HCT116 (cell line): ENCODE measurements at places on chromosomes 3 and 15. TPM values are rescaled to one million over a fixed set of nuclear protein-coding genes. Genes with fewer than 3 reads are reported as not detected.

DNA sequence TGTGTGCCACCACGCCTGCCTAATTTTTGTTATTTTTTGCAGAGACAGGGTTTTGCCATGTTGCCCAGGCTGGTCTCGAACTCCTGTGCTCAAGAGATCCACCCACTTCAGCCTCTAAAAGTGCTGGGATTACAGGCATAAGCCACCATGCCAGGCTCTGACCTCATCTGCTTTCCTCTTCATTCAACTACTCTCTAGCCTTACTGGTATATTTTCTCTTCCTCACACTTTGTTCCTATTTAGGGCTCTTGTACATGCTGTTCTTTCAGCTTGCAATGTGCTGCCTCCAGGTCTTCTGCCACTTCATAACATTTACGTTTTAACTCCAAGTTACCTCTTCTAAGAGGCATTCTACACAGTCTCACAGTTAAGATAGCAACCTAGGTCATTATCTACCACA lies 34.9 kb downstream of the PIK3CB start:
- DNase-seq = no peak

The ALDH1L1 gene
- total RNA-seq = 0.81 TPM

- no peak for DNase-seq
Measured at GRCh38 chr15:47708161-47708980, 8.9 kb upstream of the SEMA6D start.

DNA sequence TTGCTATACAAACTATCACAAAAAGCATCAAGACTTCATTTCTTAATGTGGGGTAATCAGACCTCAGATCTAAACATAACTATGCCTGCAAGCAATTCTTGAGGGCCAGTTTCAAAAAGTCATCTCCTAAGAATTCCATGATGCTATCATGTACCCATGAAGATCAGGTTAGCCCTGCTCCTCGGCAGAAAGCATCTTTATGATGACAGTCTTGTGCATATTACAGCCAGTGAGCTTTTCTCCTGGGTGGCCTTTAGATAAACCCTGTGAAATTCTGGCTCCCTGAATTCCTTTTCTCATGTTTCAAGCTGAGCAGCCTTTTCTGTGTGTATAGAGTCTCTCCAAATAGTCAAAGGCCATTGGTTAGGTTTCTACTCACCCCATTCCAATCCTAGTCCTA lies 201.9 kb upstream of the MCTP2 start:
- DNase-seq = no peak

GRCh38 chr3:175349168-175349567 lies 490.0 kb downstream of the NAALADL2 start:
- DNase-seq = no peak

DNA sequence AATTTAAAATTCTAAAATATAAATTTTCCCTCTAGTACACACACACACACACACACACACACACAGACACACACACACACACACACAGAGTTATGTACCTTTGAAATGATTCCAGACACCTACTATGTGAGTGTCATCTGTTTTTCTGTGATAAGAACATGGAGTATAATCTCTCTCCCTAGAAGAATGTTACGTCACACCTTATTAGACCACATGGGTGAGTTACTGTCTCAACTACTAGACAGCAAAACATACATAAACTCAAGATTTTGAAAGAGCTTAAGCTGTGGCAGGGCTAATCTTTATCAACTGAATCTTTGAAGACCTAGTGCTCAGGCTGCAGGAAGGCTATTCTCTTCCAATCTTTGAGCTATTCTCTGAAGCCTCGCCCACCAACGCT lies 385.9 kb upstream of the BCHE start:
- DNase-seq = no peak

DNA sequence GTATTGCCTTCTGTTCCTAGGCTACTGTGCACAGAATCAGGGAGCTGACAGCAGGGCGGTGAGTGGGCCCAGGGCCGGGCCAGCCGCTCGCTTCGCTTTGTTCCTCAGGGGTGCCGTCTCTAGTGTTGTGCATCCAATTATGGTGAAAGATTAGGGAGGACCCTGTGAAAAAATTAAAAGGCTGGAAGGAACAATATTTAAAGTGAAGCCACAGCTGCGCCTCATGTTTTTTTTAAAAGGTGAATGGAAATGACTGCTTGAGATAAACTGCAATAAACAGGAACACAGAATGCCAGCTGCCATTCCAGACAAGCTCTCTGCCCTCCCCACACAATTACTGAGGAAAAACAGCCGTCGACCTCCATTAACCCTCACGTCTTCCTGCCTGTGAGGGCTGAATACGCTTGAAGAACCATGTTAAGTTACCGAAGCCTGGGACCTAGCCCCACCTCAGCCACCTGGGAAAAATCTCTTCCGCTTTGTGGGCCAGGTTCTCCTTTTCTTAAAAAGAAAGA lies 132.0 kb upstream of the IL12A start:
- DNase-seq = no peak

The EIF4A2 gene
- total RNA-seq = 398 TPM

GRCh38 chr3:107307205-107307604 lies 70.0 kb upstream of the CCDC54 start:
- no peak for DNase-seq

DNA sequence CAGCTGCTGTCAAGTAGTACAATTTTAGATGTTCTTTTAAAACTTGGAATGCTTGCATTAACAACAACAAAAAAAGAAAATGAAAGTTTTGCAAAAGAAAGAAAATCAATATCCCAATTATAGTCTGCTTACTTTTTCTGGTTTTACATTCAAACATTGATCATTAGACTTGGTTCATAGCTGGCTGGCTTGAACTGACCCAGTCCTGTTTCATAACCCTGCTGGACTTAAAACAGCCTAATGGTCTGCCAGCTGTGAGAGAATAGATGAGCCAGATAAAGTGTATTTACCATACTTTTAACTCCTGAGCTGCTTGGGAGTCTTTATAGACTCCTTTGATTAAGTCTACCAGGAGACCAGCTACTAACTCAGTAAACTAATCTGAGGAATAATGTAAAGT lies 59.2 kb downstream of the PIAS1 start:
- DNase-seq = no peak

DNA sequence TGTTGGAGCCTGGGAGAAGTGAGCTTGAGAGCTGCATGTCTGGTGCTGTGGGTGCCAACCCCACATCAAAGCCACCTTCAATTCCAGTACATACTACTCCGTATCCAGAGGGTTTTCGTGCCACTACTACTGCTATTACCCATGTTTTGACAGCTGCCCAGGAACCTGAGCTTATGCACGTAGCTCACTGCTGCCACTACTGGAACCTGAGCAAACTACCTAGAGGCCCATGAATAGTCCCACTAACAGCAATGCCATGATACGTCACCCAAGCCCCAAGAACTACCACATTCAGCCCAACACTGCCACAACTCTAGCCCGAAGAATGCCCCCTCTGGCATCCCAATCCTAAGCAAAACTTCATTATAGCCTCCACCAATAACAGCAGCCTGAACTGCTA lies 215.2 kb upstream of the BCHE start:
- DNase-seq = no peak

- no peak for DNase-seq
Measured at GRCh38 chr3:127175272-127175671, 17.7 kb upstream of the PRR23E start.

The C2CD4A gene
- not detected for total RNA-seq

The SUSD5 gene
- total RNA-seq = not detected

GRCh38 chr3:114154321-114154821 lies 24.5 kb downstream of the DRD3 start:
- no peak for DNase-seq

DNA sequence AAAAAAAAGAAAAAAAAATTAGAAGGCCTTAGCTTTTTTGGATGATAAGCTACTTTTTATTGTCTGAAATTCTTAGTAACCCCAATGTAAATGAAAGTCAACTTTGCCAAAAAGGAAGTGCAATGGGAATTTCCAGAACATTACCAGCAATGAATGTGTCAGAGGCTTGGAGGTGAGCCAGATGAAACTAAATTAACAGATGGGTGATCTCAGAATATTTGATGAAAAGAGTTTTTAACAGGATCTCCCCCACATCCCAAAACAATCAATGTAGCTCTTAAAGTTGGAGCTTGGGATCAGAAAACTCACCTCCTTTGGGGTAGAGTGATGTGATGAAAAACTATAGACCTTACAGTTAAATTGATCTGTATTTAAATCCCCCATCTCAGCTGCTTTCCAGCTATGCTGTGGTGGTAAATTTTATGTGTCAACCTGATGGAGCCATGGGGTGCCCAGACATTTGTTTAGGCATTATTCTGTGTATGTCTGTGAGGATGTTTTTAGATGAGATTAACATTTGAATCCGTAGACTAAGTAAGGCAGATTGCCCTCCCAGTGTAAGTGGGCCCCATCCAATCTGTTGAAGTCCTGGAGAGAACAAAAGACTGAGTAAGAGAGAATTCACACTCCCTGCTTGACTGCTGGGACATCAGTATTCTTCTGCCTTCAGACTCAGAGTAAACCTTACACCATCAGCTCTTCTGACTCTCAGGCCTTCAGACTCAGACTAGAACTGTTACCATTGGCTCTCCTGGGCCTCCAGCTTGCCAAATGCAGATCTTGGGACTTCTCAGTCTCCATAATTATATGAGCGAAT lies 84.3 kb upstream of the TNFSF10 start:
- no peak for DNase-seq

The ITIH1 gene
- 0.37 TPM for total RNA-seq

GRCh38 chr3:129277829-129278271 lies 820 bp upstream of the HMCES start:
- DNase-seq = no peak

The DUOXA2 gene
- not detected for total RNA-seq

GRCh38 chr3:40723083-40723660 lies 198.4 kb downstream of the ZNF621 start:
- no peak for DNase-seq

DNA sequence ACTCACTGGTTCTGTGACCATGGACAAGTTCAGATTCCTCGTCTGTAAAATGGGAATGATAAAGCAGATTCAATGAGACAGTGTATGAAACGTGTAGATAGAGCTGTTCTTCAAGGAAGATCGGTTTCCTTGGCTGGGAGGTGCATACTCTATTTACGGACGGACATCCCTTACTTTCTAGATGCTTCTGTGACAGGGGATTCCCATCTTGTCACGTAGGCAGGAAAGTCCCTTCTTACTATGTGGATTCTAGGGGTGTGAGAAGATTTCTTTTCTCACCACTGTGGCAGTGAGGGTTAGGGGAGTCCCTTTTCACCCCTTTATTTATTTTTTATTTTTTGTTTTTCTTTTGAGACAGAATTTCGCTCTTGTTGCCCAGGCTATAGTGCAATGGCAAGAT lies 180.9 kb upstream of the TBL1XR1 start:
- no peak for DNase-seq

DNA sequence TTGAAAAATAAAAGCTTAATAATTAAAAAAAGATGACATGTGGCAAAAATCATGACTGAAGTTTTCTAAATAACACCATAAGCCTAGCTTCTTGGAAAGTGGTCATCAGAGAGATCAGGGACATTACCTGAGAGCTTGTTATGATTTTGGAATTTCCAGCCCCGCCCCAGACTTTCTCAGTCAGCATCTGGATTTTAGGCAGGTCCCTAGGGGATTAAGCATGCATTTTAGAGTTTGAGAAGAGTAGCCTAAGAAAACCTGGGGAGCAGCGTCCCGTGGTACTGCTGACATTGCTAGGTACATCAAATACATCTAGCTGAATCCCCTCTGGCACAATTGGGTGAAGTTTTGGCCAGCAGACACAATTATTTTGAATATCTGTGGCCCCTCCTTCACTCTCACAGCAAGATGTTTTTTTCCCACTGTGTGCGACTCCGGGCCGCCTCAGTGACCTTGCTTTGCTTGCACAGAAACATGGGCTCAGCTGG lies 58.7 kb upstream of the MEF2A start:
- DNase-seq = no peak

The SLC9C1 gene
- 0.79 TPM for total RNA-seq

GRCh38 chr3:99780749-99781148 lies 36.9 kb upstream of the CMSS1 start:
- no peak for DNase-seq

The GOLIM4 gene
- 10.6 TPM for total RNA-seq

DNA sequence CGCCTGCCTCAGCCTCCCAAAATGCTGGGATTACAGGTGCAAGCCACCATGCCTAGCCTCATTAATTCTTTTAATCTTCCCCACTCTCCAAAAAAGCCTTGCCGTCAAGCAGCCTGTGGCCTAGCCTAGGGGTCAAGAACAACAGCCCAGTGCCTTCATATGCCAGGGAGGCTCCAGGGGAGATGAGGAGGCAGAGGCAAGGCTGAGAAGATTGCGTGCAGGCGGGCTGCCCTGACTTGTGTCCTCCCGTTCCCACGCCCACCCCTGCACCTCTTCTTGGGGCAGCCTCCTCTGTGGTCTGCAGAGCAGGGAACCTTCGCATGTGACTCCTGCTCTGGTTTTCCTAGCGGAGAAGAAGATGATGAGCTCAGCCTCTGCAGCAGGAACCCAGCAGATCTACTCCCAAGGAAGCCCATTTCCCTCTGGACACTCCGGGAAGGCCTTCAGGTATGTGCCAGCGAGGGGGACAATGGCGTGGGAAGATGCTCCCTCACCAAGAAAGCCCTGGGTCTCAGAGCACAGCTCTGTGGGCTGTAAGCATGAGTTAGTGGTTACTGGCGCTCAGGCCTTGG lies 118.5 kb upstream of the ABHD17C start:
- DNase-seq = no peak

- DNase-seq = no peak
Measured at GRCh38 chr15:74317820-74318375, 49.5 kb downstream of the CYP11A1 start.

DNA sequence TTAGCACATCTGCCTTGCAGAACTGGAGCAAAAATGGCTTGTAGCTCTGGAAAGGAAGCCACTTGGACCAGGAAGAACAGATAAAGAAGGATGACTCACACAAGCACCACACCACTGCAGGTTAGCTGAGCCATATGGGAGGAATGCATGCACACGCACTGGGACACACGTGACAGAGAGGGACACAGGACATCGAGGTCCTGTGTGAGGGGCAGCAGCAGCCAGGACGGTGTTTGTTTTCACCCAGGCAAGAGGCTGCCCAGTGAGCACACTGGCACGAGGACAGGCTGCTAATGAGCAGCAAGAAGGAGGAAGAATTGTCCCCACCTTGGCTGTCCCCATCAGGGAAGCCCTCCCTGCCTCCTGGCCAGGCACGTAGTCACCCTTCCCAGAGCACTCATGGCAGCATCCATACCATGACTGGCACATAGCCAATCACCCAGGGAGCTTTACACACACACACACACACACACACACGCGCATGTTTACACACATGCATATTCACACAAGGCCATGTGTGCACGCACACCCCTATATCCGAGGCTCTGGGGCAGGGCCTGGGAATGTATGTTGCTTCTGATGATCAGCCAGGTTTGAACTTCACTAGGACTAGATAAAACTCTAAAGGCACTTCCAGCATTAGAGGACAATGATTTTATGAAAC lies 24.0 kb upstream of the SPTBN5 start:
- DNase-seq = peak; percentile 57

DNA sequence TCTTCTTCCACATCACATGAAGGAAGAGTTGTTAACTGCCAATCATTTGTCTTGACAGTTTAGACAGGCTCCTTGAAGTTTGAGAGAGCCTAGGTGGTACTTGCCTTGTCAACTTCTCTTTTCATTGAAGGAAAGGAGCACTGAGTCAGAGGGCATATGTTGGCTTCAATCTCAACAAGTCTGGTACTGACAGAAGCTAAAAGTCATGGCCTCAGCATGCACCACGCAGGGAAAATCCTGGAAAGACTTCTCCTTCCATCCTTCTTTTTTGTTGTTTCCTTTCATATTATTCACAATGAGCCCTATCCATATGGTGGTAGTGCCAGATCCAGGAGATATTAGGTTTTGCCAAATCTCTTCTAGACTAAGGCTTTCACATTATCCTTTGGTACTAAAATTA lies 1272.5 kb downstream of the ROBO1 start:
- DNase-seq = no peak

GRCh38 chr3:13093687-13094086 lies 20.5 kb upstream of the IQSEC1 start:
- DNase-seq = no peak
